ENCODE measurements at places on chromosomes 1 and 21. TPM values are rescaled to one million over a fixed set of nuclear protein-coding genes. Genes with fewer than 3 reads are reported as not detected.

Gene SLC1A7
- total RNA-seq, result 0.31 TPM

Gene CNTN2
- not detected for total RNA-seq

Gene MXRA8
- 96.0 TPM for total RNA-seq

Gene ADGRL4
- not detected for total RNA-seq

Gene ASCL5
- total RNA-seq, result not detected

Gene NEK7
- total RNA-seq, result 53.0 TPM

Gene SPRR3
- total RNA-seq, result not detected

Gene CD101
- not detected for total RNA-seq

Gene FNDC10
- total RNA-seq, result 16.2 TPM

Gene MYOC
- not detected for total RNA-seq

Gene MCOLN3
- 14.2 TPM for total RNA-seq

Gene GPATCH2
- total RNA-seq, result 11.2 TPM

Gene ST6GALNAC3
- total RNA-seq, result 0.03 TPM

Gene NPR1
- 0.36 TPM for total RNA-seq

Gene TMEM183A
- total RNA-seq, result 59.1 TPM

Gene TLR5
- total RNA-seq, result 0.21 TPM

Gene C1QA
- 0.41 TPM for total RNA-seq

Gene MEX3A
- 15.8 TPM for total RNA-seq

Gene TNFSF18
- total RNA-seq, result not detected

Gene FNBP1L
- 25.1 TPM for total RNA-seq

Gene MYBPH
- total RNA-seq, result not detected

Gene TMPRSS2
- total RNA-seq, result 111 TPM

Gene KRTAP21-2
- not detected for total RNA-seq

Gene ZNF692
- 62.3 TPM for total RNA-seq

Gene HSD17B7
- total RNA-seq, result 24.6 TPM

Gene NBPF6
- total RNA-seq, result not detected

Gene ZSWIM5
- 7.9 TPM for total RNA-seq

Gene BACE2
- total RNA-seq, result 16.3 TPM

Gene CD34
- 0.15 TPM for total RNA-seq

Gene FCER1G
- total RNA-seq, result 0.77 TPM

Gene CLCA4
- total RNA-seq, result 0.08 TPM

Gene LCK
- 0.57 TPM for total RNA-seq

Gene FHAD1
- 0.23 TPM for total RNA-seq

Gene HRNR
- not detected for total RNA-seq

Gene IQGAP3
- total RNA-seq, result 25.6 TPM

Gene SELL
- total RNA-seq, result 0.31 TPM

Gene RNASEL
- 1.2 TPM for total RNA-seq

Gene RNF220
- 64.9 TPM for total RNA-seq

Gene GPBP1L1
- total RNA-seq, result 130 TPM

Gene FAM72A
- total RNA-seq, result 29.2 TPM

Gene PRR9
- total RNA-seq, result not detected

Gene KRTAP13-2
- not detected for total RNA-seq

Gene KCNE1
- total RNA-seq, result not detected

Gene LCE1C
- not detected for total RNA-seq

Gene DDOST
- total RNA-seq, result 337 TPM

Gene CFAP141
- not detected for total RNA-seq

Gene LZIC
- total RNA-seq, result 37.9 TPM

Gene ELK4
- 54.6 TPM for total RNA-seq

Gene SPRR2E
- total RNA-seq, result not detected

Gene CHIT1
- not detected for total RNA-seq

All from Panc1 (cell line).